ENCODE measurements at places on chromosomes 16 and 17.
A peak's percentile ranks its signal among the peaks of the same experiment; 100 is the strongest.

DNA sequence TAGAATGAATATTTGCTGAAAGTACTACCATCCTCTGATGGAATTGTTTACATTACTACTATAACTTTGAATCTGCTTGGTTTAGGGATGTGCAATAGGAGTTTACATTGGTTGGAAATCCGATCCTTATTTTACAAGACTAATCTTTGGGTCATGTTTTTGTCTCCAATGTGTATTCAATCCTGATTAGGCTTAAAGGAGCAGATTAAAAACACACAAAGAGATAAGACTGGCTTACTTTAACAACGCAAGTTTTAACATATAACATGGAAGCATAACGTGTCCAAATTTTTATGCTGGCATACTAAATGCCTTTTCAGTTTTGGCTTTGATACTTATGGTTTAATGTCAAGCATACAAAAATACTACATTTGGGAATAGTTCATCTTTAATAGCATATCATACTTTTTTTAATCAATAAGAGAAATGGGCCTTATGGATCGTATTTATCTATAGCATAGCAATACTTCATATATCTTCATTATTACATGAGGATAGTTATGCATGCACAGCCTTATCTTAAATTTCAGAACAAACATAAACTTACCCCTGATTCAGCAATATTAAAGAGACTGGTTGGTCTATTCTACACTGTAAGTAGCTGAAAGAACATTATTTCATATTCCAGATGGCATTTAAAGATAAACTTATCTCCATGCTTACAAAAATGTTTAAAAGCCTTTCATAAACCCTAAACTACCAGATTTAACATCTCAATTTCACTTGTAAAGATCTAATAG lies 69.9 kb upstream of the NACA2 start:
- DNase-seq, result no peak

GRCh38 chr16:78094166-78094565 lies 5.3 kb upstream of the WWOX start:
- no peak for DNase-seq

DNA sequence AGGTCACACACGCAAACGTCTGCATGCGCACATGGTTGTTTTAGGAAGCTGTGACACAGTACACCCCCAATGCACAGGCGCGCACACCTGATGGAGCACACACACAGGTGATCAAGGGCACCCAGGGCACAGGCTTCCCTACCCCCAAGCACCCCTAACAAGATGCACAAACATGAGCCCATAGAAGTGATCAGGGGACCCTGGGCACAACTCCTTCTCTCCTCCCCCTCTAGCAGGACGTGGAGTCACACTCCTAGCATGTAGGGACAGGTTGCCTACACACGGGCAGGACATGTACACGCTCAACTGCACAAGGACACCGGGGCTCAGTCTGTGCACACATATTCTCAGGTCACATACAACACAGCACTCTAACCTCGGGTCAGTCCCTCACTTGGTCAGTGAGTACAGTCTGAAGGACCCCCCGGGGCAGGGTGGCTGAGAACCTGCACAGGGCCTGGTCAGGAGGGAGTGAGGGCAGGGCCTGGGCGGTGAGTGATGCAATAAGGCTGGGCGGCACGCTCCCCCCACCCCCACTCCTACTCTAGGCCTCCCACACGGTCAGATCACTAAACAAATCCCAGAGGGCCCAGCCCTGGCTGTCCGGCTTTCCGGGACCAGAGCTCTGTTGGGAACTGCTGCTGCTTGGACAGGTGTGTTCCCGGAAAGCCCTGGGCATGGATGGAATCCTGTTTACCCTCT lies 751 bp upstream of the DOC2B start:
- no peak for DNase-seq

- no peak for DNase-seq
Observed at GRCh38 chr16:57500578-57501111, 14.4 kb upstream of the DOK4 start.

DNA sequence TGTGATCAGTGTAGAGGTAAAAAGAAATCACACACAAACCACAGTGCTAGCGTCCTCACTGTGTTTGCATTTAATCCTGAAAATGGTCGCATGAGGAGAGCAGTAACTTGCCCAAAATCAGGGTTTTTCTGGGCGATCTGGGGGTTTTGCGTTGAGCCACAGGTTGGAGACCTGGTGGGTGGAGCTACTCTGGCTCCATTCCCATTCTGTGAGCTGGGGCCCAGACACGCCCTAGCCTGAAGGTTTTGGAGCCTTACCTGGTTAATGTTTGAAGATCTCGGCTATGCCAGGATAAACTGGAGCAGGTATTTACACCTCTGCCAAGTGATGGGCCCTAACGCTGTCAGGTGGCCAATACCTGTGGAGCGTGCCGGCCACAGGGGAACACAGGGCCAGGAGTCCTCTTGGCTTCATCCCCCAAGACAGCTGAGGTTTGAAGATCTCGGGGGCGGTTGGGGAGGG lies 48.4 kb downstream of the MPRIP start:
- no peak for DNase-seq

GRCh38 chr16:87581857-87582215 lies 20.5 kb upstream of the JPH3 start:
- peak; percentile 77 for DNase-seq

- no peak for DNase-seq
Observed at GRCh38 chr17:34769049-34769448, 189.7 kb downstream of the TMEM132E start.

DNA sequence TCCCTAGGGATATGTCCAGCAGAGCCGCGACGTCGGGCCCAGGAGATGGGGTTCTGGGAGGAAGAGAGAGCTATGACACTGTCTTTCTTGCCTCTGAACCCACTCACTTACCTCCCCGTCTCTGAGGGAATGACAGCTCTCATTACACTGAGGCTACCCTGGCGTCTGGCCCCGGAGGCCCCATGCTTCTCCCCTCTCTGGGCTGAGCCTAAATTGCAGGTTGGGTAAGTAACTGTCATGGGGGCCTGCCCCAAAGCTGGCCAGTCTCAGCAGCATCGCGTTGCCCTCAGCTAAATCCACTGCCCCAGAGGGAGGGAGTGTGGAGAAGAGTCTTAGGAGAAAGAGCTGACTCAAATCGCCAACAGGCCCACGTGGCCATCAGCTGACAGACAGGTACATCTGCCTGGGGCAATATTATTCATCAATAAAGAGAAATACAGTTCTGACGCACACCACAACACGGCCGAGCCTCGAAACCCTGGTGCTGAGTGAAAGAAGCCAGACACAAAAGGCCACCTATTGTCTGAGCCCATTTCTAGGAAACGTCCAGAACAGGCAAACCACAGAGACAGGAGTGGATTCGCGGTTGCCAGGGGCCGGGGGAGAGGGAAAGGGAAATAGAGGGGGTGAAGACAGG lies 156.4 kb downstream of the C16orf95 start:
- no peak for DNase-seq

GRCh38 chr17:7582396-7583252 lies 1.0 kb upstream of the MPDU1 start:
- DNase-seq, result no peak

GRCh38 chr17:65097110-65097509 lies 40.1 kb upstream of the RGS9 start:
- DNase-seq, result no peak

GRCh38 chr16:84537491-84538151 lies 33.2 kb upstream of the MEAK7 start:
- DNase-seq, result no peak

GRCh38 chr16:70804153-70804733 lies 3.3 kb upstream of the VAC14 start:
- no peak for DNase-seq

GRCh38 chr17:44293509-44294226 lies 14.7 kb upstream of the RUNDC3A start:
- no peak for DNase-seq

DNA sequence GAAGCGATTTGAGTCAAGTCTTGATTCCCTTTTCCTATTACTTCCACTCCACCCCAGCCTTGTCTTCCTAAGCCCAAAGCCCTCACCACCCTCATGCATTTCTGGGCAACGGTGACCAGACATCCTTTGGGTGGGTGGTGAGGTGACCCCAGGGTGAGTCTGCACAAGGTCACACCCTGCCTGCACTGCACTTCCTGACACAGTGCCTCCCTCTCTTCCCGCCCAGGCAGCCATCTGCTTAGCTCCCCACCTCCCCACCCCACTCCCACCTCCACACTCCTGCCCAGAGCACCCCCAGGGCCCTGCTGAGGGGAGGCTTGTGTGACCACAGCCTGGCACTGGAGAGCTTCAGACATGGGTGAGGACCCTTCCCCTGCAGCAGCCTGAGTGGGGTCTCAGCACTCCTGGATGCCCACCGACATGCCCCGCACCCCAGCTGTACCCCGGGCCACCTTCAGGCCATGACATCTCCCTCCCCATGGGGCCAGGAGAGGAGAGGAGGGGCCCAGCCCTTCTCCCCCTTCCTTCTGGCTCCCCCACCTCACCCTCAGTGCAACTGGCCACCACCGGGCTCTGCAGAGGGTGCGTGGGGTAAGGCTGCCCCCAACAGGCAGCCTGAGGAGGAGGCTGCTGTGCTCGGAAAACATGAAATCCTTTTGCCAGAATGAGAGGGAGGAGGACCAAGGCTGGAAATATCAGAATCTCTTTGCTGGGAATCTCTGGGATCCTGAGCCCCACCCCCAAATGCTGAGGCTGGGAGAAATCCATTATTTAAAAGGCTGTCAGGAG lies 68.6 kb downstream of the CCT6B start:
- DNase-seq, result no peak

DNA sequence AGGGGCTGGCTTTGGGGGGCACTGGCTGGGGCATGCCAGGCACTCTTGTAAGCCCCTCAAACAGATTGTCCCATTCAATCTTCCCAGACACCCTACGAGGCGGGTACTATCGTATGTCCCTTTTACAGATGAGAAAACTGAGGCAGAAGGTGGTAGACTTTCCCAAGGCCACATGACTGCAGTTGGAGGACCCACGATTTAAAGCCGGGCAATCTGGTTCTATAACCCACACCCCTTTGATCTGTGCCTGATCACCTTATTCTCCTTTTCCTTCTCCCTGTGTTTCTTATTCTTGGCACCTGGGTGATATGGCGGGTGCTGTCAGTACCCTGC lies 146.3 kb upstream of the IRX3 start:
- DNase-seq, result no peak

DNA sequence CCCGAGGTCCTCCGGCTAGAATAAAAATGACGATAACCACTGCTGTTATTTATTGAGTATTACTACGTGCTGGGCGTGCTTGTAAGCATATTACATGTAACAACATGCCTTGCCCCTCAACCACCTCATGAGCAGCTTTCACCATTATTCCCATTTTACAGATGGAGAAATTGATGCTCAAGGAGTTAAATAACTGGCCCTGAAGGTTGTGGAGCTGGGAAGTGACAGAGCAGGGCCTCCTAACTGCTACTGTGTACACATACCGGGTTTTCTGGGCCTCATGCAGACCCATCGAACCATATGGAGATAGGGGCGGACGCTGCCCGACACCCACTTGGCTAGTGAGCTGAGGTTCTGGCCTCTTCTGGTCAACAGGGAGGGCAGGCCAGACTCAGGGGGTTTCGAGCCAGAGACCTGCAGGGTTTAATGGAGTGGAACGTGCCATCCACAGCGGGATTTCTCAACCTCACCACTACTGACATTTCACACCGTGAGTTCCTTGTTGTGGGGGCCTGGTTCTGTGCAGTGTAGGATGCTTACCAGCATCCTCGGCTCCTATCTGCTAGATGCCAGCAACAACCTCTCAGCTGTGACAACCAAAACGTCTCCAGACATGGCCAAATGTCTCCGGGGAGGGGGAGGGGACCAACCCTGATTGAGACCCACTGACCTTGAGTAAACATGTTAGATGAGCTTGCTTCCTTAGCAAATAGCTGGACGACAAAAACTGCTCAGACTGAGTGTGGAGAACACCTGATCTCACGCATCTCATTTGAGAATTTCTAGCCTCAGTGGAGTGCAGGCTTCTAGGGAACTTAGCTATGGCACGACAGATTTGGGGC lies 432.0 kb downstream of the SLC39A11 start:
- no peak for DNase-seq

- DNase-seq, result no peak
Observed at GRCh38 chr17:29855686-29856085, 74.3 kb downstream of the SSH2 start.

GRCh38 chr16:53092284-53092683 lies 37.5 kb downstream of the CHD9 start:
- DNase-seq, result no peak

GRCh38 chr16:66366433-66367299 lies at the start of gene CDH5:
Gene CDH5 (plus strand): TSS chr16:66366691. CDS start chr16:66379338, 12,647 bp downstream.
- DNase-seq, result no peak

GRCh38 chr16:29779474-29779873 lies 1.4 kb downstream of the ZG16 start:
- DNase-seq, result no peak

DNA sequence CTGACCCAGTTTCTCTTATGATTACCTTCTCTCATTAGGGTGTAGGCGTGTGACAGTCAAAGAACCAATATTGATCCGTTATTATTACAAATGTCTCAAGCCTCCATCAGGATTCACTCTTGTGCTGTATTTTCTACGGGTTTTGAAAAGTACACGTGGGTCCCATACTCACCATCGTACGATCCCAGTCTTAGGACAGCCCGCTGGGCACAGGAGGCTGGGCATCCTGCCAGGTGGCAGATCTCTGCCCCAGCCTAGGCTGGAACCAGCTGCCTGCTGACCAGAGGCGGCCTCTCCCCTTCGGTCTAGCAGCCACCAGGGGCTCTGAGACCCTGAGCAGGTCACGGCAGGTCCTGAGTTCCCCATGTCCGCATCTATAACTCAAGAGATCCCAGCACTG lies 2.0 kb upstream of the METRNL start:
- DNase-seq, result no peak

- DNase-seq, result no peak
Observed at GRCh38 chr17:35683591-35683990, 47.8 kb upstream of the RASL10B start.

DNA sequence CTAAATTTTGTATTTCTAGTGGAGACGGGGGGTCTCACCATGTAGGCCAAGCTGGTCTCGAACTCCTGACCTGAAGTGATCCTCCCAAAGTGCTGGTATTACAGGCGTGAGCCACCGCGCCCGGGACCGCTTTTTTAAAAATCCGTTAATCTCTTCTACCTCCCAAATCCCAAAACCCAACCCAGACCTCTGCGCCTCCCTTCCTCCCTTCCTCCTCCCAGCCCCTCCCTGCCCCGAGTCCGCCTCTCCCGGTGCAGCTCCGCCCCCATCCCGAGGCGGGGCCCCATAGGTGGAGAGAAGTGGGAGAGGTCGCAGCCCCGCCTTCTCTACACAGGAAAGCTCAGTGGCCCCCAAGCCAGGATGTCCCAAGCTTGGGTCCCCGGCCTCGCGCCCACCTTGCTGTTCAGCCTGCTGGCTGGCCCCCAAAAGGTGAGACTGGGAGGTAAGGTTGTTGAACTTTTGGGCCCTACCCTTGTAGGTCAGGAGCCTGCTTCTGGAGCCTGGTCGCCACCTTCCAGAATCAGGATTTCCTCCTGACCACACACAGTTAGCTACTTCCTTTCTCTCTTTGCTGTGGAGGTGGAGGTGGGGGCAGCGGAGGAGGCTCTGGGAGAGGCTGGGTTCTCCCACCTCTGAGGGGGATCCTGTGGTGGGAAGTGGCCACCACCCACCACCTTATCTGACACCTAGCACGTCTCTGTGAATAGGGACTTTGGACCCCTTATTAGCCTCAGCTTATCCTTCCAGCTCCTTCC lies at the start of gene TMEM92:
Gene TMEM92, plus strand, starts transcription at position 325 of the 755 bp plus-strand sequence. Its CDS starts 36 bp downstream, at position 361.
- no peak for DNase-seq

All from thoracic aorta (tissue), 2 donors.